Common myeloid progenitor, CD34-positive (primary cell): ENCODE measurements at places on chromosomes 2 and 18.

DNA sequence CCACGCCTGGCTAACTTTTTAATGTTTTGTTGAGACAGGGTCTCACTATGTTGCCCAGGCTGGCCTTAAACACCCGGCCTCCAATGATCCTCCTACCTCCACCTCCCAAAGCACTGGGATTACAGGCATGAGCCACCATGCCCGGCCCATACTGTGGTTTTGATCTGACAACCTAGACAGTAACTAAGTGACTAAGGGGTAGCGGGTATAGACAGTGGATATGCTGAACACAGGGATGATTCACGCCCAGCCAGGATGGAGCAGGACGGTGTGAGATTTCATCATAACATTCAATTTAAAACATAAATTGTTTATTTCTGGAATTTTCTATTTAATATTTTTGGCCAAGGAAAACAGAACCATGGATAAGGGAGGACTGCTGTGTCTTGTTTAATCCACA lies 36.0 kb upstream of the YPEL5 start:
- DNase-seq, result no peak

- DNase-seq, result no peak
Measured at GRCh38 chr2:200296118-200296517, 10.4 kb upstream of the SPATS2L start.

- DNase-seq, result peak; percentile 91
Measured at GRCh38 chr2:238231251-238231793, 8.5 kb downstream of the HES6 start.

DNA sequence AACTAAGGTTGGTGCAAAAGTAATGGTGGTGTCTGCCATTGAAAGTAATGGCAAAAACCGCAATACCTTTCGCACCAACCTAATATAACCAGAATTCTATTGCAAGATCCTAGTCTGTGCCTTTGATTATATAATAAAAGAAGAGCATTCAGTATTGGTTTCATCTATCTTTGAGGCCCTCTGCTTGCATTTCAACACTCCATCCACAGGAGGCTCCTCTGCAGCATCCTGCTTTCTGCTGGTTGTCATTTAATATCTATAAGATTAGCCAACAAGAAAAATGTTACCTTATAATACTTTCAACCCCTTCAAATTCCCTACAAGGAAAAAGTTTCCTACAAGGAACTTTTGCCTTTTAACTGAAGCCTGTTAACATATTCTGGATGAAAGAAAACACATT lies 139.2 kb downstream of the CDCA7 start:
- DNase-seq, result no peak

DNA sequence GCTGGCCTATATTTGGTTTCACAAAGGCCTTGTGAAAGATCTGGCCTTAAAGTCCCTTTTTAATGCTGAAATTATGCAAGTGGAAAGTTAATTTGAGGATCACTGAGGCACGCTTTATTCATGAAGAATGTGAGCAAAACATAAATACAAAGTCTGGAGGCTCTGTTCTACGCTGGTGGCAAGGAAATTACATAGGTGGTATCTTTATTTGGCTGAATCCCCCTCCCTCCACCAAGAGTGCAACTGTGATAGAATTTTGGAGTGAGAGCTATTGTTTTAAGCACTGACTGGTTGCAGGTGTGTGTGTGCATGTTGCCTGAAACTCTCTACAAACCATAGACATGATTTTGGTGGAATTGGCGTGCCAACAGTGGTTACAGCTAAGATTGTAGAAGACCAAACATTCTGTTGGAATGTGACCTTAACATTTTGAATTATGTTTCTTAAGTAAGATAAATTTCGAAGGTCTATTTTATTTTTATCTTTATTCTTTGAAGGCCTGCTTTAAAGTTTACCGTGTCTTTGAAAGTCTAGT lies 114.3 kb downstream of the SPTBN1 start:
- no peak for DNase-seq

DNA sequence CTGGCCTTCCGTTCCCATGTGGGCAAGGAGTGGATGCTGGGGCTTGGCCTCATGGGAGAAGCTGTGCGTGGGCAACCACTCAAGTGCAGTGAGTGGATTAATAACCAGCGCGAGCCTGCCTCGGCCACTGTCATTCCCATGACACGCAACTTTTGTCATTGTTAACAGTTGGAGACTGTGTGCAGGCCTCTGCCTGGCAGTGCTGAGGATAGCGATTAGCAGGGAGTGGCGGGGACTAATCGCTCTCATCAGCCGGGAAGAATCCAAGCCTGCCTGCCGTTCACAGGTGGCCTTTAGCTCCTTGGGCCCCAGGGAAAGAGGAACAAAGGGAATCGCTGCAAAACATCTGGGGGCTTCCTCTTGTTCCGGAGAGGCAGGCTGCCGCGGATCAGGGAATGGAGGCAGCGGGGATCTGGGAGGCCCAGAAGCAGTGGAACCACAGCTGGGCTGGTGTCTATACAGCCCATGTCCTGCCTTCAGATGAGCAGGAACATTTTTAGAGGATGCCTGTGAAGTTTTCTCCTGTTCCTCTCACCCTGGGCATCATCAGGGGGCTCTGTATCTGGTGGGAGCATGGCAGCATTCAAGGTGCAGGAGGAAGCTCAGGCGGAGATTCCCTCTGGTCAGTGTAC lies 53.8 kb downstream of the CTIF start:
- DNase-seq, result no peak

DNA sequence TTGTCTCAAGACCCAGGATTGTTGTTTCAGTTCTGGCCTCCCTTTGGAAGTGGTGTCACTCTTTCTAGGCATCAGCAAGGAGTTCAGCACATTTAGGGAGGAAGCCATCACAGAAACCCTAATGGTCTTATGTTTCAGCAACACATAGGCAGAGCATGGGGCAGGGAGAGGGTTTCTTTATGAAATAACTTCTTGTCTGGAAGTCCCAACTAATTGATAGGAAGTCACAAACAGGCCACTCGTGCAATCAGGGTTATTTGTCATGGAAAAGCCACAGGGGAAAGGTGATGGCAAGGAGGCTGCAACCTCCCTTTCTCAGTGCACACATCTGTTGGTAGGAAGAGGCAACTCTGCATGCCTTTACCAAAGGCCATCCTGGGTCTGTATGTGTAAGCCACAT lies 103.0 kb downstream of the BCL11A start:
- DNase-seq, result no peak

DNA sequence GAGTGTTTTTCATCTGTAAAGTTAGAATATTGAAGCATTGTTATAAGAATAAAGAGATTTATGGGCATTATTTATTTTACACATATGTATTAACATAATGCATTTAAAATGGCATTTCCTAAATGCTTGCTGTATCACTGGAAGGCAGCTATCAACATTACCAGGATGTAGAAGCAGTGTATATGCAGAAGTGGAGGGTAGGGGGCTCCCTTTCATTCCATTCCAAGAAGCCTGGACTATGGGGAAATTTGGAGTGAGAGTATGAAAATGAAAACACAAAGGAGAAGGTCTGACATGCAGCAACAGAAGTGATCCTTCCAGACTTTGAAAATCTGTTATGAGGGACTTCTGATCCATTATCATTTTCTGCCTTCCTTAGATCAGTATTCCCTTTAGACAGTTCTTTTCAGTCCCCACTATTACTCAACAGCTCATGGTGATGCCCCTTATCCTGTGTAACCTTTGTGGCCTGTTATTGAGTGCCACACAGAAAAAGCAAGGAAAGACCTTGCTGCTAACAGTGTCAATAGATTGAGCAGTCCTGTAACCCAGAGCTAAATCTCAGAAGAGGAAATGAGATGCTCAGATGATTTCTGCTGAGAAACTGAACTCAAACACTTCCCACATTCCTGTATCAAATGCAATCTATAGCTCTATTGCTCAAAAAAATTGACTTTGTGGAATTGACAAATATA lies 216.6 kb downstream of the HNMT start:
- DNase-seq, result no peak

GRCh38 chr2:170509452-170510193 lies 205.5 kb upstream of the SP5 start:
- no peak for DNase-seq

DNA sequence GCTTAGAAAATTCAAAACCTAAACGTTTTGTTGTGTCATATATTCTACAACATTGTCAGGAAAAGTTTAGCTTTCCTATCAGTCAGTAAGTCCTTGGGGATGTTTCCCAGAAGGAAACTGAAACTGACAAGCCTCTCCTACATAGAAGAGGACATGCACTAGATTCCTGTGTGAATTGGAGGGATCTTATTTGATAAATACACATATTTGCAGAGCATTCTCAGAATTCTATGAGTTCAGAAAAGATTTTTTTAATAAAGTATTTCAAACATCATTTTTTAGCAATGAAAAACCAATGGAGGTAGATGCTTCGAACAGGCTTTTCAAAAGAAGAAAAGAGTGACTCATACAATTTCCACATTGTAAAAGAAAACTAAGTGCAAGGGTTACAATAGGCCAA lies 1706.7 kb downstream of the SUCLG1 start:
- no peak for DNase-seq
